EL (cell line): ENCODE measurements at places on chromosomes 7 and 10.

DNA sequence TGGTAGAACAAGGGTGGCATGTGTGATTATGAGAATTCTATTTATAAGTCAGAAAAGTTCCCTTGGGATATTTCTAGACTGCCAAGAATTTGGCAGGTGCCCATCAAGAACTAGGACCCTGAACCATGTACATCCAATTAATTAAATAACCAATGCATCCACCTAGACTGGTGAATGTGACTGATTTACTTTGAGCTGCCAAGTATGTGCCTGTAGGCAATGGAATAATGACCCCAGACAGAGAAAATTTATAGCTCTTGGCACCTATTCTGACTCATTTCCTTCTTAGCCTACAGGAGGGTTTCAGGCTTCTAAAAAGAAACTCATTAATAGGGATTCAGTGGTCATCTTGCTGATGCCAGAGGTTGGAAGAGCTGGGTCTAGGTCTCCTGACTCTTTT is 54.9 kb downstream of the KCNH2 start:
- DNase-seq: no peak

DNA sequence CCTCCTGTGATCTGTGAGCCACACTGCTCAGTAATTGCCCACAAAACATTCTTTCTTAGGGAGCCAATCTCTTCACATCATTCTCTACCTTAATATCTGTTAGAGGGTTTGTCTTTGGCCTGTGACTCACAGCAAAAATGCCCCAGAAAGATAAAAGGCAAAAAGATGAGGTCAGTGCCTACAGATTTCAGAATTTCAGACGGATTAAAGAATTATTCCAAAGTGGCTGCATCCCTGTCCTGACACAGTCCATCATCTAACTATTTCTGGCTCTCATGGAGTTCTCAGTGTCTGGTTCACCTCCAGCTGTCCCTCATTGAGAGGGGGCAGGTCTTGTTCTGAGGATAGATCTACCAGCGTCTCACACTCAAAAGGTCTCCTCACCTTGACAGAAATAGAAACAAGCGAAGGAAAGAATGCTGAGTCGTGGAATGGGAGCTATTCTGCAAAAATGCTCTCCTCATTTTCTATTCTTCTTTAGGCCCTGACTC is 138.5 kb upstream of the AOAH start:
- DNase-seq: no peak

DNA sequence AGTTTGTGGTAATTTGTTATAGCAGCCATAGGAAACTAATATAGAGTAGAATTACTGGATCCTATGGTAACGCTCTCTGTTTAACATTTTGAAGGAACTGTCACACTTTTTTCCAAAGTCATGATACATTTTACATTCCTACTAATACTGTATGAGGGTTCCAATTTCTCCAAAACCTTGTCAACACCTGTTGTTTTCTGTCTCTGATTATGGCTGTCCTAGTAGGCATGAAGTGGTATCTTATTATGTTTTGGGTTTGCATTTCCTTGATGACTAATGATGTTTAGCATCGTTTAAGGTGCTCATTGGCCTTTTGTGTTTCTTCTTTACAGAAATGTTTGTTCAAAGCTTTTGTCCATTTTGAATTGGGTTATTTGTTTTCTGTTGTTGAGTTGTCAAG is 69.6 kb downstream of the VPS50 start:
- no peak for DNase-seq

- no peak for DNase-seq
These were observed 187.1 kb downstream of the ARHGAP21 start for GRCh38 chr10:24536636-24537035.

- DNase-seq: no peak
These were observed 1189.5 kb downstream of the GATA3 start for GRCh38 chr10:9243941-9244411.

DNA sequence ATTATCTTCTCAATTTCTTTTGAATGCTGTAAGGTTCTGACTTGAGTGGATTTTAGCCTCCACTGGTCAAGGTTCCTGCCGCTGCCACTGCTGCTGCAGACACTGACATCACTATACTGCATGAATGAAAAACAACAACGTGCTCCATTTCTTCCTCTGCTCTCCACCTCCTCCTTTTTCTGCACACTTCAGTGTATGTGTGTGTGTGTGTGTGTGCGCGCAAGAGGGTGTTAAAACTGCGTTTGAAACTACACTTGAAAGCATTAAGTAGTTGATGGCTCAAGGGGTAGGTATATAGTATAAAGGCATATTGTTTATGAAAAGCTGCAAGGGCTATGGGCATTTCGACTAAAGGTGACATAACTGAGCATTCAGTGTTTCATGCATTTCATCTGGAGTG is 3.5 kb downstream of the GLCCI1 start:
- DNase-seq: no peak

DNA sequence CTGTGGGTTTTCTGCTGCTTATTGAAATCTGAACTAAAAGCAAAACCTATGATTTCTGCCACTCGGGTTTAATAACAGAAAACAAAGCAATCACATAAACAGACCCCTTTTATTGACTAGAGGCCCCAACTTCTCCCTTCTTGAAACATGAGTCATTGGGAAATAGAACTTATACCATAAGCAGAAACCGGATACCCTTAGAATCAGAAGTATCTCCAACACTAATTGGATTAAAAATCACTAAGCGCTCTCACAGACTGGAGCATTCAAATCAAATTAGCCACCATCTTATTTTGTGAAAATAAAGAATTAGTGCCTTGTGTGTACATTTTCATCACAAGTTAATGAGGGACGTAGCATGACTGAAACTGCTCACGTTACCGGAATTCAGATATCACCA is 206.9 kb downstream of the WDR11 start:
- no peak for DNase-seq

DNA sequence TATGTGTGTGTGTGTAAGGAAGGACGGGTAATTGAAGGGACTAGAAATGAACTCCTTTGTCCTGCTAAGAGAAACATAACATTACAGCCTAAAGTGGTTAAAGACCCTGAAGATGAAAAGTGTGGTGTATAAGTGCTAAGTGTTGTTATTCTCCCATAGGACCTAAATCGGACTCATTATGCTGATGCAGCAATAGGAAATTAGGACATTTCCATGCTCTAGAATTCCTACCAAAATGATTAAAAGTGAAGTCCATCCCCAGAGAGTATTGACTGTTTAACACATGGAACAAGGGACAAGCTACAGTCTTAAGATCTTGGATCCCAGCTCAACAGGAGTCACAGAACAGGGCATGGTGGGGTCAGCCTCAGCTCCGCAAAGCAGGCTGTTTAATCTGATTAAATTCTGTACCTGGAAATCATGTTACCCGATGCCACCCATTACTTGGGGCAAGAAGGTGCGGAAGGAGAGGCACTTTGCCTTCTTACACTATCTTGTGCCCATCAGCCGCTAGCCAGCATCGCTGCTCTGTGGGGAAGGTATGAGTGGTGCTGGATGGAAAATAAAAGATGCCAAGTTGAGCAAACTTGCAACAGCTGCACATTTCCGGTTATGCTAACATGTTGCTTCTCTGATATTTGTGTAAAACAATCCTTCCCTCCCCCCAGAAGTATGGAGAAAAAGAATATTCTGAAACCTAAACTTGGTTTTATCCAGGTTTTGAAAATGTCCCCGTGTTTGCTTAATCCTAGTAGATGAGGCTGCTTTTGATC is 100.5 kb downstream of the CREB5 start:
- DNase-seq: no peak
